Stimulated activated CD4-positive, alpha-beta T cell treated with anti-CD3 and anti-CD28 coated beads, Interleukin-15, amount 100 ng/mL, for 24 hours (primary cell): ENCODE measurements at places on chromosomes 6 and 20.

DNA sequence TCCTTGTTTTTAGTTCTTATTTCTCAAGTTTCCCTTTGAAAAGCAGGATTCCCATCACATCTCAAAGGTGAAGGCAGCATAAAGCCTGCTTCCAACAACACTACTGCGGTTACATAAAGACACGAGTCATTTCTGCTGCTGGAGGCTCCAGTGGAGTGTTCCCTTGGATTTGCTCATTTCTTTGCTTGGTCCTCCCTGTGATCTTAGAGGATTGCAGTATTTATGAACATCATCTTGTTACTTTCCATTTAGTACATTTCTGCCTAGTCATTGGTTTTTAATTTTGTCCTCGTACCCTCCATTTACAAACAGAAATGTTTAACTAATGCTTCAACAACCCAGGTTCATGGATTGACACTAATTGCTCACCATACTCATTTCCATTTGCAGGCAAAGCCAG, 298.8 kb downstream of the ZNF217 start:
- no peak for DNase-seq

DNA sequence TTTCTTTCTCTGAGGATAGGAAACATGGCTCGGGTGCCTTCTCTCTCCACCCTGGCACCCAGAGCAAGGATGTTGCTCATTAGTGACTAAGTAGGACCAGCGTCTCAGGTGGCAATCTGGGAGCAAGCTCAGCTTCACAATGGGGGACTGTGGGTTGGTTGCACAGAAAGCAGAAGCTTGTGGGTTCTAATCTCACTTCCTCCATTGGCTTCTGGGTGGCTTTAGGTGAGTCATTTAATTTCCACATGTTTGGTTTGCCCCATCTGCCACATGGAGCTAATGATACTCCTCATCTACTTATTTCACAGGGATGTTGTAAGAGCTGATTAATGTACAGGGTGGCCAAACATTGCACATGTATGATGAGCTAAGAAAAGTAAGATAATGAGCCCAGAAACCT, 54.8 kb upstream of the AKIRIN2 start:
- peak; percentile 62 for DNase-seq

DNA sequence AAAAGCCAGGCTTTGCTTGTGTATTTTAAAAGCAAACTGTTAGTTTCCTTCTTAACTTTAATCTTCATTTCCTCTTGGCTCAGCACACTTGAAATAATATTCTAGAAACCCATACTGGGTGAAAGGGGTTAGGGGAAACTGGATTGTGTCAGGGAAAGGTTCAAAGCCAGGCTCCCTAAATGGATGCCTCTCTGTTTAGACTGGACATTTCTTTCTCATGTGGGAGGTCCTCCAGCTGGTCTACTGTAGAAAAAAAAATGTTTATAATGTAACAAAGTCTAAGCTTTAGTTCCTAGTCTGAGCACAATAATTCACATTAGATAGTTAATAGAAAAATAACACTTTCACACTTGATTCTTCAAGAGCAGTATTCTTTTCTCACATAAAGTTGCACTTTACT, 89.0 kb upstream of the AKIRIN2 start:
- DNase-seq: no peak

- peak; percentile 72 for DNase-seq
Observed at GRCh38 chr6:90284236-90285041, 12.2 kb downstream of the BACH2 start.

DNA sequence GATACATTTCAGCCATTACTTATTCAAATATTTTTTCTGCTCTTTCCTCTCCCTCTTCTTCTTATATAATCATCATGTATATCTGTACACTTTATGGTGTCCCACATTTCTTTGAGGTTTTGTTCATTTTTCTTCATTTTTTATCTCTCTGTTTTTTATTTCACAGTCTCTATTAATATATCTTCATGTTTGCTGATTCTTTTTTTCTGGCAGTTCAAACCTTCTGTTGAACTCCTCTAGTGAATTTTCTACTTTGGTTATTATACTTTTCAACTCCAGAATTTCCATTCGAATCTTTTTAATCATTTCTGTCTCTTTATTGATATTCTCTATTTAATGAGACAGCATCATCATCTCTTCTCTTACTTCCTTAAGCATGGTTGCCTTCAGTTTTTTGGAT, 38.9 kb upstream of the FOXC1 start:
- no peak for DNase-seq

DNA sequence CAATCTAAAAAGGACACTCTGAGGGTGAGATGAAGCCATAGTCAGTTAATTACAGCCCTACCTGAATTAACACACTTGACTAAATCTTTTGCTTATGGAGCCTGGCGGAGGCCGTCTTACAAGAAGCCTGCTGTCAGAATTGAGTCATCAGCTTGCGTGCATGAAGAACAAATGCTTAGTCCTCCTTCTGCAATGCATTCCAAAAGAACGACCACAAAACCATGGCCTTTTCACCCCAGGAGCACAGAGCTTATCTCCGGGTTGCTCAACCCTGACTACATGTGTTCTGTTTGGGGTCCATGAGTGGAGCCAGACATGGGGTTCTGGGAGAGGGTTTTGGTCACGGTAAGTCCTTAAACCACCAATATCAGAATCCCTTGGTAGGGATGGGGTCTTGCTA, 318.1 kb downstream of the CLIC5 start:
- no peak for DNase-seq

DNA sequence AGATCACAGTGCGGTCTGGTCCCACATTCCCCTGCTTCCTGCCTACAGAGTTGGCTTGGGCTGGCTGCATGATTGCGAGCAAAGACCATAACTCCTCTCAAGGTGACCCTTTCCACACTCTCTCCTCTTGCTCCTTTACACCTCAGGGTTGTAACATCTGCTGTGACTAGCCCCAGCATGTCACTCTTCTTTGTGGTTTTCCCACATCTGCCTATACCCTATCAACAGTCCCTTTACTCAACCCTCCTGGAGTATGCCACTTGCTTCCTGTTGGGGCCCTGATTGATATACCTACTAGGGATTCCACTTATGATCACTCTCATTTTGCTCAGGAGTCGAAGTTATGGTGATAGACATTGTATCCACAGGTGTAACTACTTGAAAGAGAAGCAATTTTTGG, 58.9 kb upstream of the SGK1 start:
- no peak for DNase-seq

DNA sequence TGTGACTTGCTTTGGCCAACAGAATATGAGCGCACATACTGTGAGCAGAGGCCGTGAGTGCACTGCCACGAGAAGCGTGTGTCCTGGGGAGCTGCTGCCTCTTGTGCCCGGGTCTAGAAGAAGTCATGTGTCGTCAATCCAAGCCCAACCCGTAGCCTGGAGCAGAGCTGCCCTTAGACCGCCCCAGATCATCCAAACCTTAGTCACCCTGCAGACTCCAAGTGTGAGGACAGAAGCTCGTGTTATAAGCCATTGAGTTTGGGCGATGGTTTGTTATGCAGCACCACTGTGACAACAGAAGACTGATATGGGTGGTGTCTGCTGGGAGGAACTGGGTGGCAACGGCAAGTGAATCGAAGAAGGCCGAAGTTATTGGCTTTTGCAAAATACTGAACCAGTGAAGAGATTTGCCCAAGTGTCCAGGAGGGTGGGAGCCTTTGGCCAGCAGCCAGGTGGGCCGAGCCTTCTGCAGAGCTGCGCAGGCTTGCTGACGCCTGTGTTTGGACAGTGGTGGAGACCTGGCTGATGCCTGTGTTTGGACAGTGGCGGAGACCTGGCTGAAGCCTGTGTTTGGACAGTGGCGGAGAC, 101.3 kb upstream of the SULF2 start:
- no peak for DNase-seq

- DNase-seq: peak; percentile 65
Observed at GRCh38 chr20:2984956-2985661, 58.3 kb upstream of the GNRH2 start.

- no peak for DNase-seq
Observed at GRCh38 chr6:24927985-24928745, 7.6 kb downstream of the RIPOR2 start.

GRCh38 chr6:108752733-108753590, 95.3 kb upstream of the ARMC2 start:
- no peak for DNase-seq
